ENCODE measurements at places on chromosomes 4 and X.
A peak's percentile ranks its signal among the peaks of the same experiment; 100 is the strongest.

GRCh38 chr4:101850698-101851097, 60.2 kb downstream of the BANK1 start:
- DNase-seq = no peak

- DNase-seq = no peak
Measured at GRCh38 chr4:86048426-86048825, 311.4 kb downstream of the MAPK10 start.

DNA sequence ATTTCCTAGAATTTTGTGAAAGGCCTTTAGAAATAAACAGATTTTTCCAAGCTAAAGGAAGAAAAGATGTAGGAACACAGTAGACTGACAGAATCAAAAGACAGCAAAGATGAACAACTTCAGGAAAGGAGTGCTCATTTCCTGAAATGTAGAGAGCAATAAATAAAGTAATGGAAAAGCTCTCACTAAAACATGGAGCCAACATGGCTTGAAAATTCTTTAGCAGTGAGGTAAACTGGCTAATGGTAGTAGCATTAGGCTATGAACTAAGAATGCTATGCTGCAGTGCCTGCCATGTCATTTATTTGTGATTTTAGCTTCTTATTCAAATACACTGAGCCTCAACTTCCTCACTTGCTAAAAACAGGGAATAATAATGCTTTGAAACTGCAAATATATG, 108.7 kb downstream of the IQCM start:
- no peak for DNase-seq

DNA sequence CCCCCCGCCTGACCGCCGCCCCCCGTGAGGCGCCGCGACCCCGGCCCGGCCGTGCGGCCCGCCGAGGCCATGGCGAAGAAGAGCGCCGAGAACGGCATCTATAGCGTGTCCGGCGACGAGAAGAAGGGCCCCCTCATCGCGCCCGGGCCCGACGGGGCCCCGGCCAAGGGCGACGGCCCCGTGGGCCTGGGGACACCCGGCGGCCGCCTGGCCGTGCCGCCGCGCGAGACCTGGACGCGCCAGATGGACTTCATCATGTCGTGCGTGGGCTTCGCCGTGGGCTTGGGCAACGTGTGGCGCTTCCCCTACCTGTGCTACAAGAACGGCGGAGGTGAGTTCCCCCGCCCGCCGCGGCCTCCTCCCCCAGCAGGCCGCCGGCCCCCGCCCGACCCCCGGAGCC, 780 bp downstream of the SLC6A8 start:
- no peak for DNase-seq

GRCh38 chrX:19639056-19639455, 123.7 kb upstream of the MAP3K15 start:
- no peak for DNase-seq

DNA sequence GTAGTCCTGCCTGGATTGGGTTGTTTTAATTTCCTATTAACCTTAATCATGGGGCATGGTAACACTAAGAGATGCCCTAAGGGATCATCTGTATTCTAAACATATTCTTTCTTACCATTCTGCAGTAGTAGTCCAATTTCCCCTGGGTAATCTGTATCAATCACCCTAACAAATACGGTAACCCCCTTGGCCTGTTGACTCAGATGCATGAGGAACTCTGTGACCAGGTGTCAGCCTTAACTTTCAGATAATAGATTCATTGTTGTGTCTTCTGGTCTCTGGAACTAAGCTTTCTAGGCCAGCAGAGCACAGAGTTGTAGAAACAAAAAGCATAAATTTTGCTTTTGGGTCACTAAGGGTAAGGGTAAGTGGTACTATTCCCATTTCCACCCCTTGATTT, 13.1 kb upstream of the BANK1 start:
- no peak for DNase-seq

DNA sequence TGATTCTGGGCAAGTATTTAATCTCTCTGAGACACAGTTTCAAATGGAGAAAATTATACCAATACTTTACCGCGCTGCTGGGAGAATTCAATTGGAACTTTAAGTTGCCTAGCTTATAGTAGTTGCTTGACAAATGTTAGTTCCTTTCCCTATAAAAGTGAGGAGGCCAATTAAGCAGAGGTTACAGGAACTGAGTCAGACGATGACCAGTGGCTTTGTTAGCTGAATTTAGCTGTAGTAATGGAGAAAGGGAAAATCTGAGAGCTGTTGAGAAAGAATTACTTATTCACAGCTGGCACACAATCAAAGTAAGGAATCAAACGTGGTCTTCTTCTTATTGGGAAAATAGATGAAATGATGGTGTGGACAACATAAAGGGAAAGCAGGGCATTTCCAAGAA, 29.6 kb downstream of the SMARCA1 start:
- DNase-seq = no peak

GRCh38 chr4:77047037-77047436, 28.8 kb downstream of the CCNI start:
- DNase-seq = no peak

DNA sequence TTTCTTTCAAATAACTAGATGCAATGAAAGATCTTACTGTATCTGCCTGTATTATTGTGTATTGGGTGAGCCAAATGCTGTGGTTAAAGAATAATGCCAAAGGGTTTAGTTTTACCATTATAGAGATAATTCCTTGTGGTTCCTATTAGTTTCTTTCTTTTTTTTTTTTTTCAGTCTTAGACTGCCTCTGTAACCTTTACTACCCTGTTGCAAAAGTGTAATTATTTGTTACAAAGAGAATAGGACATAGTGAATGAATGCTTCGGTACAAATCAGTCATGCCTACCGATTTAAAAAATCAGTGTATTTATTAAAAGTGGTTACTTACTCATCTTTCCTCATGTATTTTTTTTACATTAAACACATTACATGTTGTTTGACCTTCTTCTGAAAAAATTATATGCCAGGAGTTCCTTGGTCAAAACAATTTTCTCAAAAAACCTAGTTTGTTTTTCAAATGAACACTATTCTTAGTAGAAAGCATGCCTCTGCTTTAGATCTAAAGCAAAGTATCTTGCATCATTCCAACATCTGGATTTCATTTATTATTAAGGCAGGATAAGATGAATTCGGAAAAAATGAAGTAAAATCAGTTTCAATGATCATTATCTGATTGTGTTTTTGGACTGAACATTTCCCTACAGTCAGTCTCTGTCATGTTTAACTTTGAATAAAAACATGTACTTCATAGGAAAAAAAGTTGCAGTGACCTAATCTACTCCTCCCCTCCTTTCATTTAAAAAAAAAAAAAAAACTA, 21.2 kb upstream of the SYNPO2 start:
- DNase-seq = no peak

GRCh38 chrX:22043872-22044271, 11.7 kb downstream of the PHEX start:
- no peak for DNase-seq

DNA sequence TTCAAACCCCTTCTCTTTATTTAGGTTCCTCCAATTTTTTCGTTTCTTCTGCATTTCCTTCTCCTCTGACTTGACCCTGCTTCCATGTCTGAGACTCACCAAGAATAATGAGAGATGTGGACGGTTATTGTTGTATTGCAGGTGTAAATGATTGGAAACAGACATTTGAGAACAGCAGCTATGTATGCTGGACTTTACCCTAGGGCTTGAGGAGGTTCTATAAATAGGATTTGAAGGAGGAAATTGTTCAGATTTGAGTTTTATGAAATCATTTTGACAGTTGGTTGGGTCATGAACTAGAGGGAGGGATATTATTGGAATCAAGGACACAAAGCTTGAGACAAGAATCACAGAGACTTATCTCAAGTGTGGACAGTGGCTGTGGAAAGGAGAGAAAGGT, 614.6 kb upstream of the CPEB2 start:
- DNase-seq = no peak

DNA sequence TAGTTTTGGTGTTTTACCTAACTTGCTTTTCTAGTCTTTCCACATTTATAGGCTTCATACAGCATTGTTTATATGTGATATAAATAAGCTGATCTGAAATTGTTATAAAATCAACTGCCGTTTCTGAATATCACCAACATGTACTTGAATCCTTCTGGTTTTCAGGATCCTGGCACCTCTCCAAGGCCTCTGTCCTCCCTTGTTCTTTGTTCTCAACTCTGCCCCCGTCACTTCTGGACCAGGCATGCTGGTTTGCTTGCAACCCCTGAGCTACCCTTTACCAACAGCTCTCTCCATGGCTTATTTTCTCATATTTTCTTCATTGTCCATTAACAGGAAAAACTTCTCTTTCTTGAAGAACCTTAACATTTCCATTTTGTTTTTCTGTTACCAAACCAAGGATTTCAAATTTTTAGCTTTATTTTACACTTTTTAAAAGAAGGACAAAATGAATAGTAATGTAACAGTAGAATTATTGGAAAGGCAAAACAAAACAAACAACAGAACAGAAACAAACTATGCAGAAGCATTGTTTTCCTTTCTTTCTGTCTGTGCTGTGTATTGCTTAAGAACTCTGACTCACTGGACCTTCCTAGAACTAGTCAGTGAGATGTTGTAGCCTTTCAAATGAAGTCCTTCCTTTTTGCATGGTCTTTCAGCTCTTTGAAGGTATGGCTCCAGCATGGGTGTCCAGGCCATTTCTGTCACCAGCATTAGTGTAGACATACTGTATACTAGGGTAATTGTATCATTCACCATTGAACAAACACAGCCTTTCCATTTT, 44.8 kb downstream of the BANK1 start:
- DNase-seq = no peak

DNA sequence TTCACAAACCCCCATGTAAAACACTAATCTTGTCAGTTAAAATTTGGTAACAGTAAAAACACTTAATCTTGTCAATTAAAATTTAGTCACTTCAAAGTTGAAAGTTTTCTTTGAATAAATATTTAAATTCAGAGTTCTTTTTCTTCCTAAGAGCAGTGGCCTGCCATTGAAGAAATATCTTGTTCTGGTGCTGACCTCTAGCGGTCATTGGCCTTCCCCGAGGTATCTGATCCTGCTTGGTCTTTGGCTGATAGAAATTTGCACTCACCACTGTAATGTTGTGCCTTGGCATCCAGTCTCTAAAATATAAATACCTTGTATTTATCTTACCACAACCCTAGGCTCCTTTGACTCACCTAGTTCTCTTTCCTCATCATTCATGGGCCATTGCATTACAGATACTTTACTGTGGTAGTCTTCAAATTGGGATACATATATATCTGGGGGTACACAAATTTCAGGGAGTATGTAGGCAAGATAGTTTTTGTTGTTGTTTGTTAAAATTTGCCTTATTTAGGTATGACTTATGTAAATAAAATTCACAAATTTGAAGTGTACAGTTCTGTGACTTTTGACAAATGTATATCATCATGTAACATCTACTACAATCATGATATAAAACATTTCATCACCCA, 6.7 kb upstream of the ART3 start:
- peak; percentile 19 for DNase-seq

DNA sequence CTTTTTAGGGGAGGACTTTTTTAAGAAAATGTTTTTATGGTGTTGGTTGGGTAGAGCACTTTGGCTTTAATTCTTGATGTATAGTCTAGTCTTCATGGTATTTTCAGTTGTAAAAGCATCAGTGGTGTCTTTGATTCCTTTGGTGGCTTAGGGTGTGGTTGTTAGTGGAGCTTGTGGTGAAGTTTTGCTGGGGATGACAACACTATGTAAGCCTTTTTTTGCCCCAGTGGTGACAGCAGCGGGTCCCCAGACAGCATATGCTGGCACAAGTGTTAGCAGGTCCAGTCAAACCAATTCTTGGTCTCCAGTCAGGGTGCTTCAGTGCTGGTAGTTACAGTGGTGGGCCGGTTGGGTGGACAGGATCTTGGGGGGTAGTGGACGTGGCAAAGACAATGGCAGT, 52.0 kb downstream of the CHIC1 start:
- no peak for DNase-seq

- no peak for DNase-seq
Measured at GRCh38 chr4:128451270-128451905, 163.8 kb upstream of the PGRMC2 start.

DNA sequence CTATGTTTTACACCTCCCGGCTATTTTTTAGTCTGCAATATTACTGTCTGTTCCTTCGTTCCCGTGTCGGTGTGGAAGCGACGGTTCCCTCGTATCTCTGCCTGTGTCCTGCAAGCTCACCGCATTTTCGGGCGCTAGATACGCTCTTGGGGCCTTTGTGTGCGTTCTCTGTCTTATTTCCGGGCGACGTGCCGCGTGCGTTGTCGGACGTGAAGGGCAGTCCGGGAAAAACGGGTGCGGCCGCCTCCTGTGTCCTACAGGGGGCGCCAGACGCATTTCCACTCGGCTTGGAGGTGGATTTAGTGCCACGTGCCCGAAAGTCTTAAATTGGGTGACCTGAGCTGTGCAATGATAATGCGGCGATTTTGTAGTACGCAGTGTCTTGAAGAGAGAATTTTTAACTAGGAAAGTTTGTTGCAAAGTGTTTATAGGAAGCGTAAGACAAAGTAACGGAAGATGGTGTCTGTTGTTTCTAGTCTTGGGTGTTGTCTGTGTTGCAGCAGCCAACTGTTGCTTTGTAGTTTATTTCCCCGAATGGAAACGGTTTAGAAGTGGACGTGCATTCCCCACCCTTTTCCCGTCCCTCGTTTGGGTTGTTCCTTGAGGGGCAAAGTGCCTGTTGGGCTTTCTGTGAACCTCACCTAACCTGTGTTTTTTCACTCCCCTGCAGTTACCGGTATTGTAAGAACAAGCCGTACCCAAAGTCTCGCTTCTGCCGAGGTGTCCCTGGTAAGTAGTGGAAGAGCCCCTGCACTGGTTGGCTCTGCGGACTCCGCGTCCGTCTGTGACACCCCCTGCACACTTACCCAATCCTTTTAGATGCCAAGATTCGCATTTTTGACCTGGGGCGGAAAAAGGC, 720 bp downstream of the RPL10 start:
- DNase-seq = peak; percentile 58

GRCh38 chrX:38183596-38183995, 37.1 kb downstream of the SRPX start:
- DNase-seq = no peak

DNA sequence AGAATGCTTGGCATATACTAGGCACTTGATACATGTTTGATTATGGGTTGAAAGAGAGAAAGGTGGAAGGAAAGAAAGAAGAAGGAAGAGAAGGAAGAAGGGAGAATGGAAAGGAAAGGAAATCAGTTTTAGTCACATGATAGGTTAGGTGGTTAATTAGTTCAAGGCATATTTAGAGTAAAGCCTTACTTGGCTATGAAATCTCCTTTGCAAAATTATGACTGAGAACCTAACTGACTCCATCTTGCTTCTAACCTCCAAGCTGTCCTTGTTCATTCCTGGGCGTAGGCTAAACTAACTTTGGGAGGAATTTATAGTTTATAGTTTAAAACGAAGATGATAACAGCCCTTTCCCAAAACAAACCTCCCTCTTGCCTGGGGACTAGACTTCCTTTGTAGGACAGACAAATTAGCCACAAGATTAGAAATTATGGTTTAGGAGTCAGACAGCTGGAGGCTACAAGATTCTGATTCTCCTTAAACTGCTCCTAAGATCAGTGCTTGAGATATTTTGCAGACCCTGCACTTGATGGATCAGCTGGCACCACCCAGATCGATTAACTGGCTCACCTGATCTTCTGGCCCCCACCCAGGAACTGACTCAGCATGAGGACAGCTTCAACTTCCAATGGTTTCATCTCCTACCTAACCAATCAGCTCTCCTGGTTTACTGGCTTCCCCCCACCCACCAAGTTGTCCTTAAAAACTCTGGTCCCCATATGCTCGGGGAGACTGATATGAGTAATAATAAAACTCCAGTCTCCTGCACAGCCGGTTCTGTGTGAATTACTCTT, 55.0 kb downstream of the TXK start:
- DNase-seq = no peak
